ENCODE measurements at places on chromosomes 7 and 10. TPM values are rescaled to one million over a fixed set of nuclear protein-coding genes. Genes with fewer than 3 reads are reported as not detected.

ADO gene
- 17.8 TPM for polyA plus RNA-seq

FBXL15 gene
- 13.6 TPM for polyA plus RNA-seq

LRRD1 gene
- 0.39 TPM for polyA plus RNA-seq

DNA sequence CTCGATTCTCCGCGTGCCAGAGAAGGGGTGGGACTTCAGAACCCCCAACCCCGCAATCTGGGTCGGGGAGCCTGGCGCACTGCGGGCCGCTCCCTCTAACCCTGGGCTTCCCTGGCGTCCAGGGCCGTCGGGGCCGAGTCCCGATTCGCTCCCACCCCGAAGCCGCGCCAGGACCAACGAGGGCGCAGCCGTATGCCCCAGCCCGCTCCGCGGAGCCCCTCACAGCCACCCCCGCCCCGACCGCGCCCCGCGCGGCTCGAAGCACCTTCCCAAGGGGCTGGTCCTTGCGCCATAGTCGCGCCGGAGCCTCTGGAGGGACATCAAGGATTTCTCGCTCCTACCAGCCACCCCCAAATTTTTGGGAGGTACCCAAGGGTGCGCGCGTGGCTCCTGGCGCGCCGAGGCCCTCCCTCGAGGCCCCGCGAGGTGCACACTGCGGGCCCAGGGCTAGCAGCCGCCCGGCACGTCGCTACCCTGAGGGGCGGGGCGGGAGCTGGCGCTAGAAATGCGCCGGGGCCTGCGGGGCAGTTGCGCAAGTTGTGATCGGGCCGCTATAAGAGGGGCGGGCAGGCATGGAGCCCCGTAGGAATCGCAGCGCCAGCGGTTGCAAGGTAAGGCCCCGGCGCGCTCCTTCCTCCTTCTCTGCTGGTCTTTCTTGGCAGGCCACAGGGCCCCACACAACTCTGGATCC lies at the start of gene LEP:
TSS of gene LEP (plus strand) at position 583 of the 691 bp plus-strand sequence. CDS start 10,741 bp downstream, outside the sequence.
- DNase-seq, result no peak

DNA sequence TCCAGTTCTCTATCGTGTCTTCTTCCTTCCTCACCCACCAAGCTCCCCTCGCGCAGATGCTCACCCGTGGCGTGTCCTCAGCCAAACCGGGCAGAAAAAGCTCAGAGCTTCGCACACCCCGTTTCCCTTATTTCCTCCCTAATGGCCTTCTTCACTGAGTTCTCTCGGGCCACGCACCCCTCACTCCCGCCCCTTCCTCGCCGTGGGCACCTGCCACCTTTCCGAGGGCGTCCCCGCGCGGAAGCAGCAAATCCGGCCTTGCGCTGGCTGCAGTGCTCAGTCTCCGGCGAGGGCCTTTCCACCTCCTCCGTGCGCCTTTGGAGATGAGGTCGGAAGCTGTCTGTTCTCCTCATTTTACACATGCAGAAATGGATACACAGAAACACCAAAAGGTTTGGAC lies 12.4 kb upstream of the CALML3 start:
- DNase-seq, result no peak
